ENCODE measurements at places on chromosomes 11 and 22.

DNA sequence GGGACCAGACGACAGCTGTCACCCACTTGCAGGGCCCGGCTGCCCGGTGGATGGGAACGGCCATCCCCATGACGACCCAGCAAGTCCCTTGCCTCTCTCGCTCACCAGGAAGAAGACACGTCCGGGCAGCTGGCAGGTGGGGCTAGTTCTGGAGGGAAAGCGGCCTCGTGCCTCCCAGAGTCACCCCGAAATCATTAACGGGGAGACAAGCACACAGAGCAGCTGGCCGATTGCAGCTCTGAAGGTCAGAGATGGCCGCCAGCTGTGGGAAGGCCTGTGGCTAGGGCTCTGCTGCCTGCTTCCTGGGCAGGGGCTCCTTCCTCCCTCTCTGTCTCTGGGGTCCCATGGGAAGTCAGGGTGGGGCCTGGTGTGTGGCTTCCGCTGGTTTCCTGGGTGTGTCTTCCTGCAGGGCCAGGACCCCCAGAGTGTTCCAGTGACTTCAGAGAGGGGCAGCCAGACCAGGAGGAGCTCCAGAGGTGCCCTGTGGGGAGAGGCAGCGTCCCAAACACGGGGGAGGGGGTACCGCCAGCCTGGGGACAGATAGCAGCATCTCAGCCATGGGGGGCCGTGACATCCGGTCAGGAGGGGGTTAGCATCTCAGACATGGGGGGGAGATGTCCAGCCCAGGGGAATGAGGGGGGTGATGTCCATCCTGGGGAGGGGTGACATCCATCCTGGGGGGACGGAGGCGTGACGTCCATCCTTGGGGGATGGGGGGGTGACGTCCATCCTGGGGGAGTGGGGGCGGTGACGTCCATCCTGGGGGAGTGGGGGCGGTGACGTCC lies 114.9 kb downstream of the KCNQ1 start:
- DNase-seq: no peak

DNA sequence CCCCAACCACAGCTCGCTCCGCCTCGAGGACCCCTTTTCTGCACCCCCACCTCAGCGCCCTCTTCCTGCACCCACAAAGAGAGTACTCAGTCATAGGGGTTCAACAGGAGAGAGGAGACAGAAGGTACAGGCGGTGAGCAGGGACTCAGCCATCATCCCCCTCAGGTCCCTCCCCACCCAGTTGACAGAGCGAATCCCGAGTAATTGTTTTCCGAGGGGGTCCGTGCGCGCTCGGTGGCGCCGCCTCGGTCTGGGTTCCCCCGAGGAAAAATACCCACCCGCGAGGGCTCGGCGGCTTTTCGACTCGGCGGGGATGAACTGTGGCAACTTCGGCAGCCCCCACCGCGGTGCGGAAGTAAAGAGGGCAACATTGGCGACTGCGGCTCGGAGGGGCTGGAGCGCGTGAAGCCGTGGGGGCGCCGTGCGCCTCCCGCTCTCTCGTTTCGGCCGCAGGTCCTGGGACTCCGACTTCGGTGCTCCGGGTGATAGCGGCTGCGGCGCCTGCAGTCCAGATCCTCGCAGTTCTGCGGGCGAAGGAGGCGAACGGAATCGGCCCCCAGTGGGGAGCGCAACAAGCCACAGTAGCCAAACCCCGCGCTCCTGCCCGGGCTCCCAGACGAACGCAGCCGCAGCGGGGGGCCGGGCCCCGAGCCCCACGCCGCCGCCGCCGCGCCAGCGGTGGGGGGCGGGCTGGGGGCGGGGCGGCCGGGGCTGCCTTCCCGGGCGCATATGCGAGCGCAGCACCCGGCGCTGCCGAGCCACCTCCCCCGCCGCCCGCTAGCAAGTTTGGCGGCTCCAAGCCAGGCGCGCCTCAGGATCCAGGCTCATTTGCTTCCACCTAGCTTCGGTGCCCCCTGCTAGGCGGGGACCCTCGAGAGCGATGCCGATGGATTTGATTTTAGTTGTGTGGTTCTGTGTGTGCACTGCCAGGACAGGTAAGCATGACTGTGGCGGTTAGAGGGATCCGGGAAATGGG lies at the start of gene NELL1:
TSS of gene NELL1 (plus strand) at position 743 of the 976 bp plus-strand sequence.
- no peak for DNase-seq

DNA sequence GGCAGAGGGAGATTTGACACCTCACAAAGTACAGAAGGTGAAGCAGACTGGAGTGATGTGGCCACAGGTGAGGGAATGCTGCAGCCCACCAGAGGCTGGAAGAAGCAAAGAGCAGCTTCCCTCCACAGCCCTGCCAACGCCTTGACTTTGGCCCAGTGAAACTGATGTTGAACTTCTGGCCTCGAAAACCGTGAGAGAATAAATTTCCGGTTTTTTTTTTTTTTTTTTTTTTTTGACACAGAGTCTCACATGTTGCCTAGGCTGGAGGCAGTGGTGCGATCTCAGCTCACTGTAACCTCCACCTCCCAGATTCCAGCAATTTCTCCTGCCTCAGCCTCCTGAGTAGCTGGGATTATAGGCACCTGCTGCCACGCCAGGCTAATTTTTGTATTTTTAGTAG lies 8.7 kb downstream of the KMT5B start:
- DNase-seq: no peak

- no peak for DNase-seq
Observed at GRCh38 chr11:1076061-1076665, 1.5 kb downstream of the MUC2 start.

- no peak for DNase-seq
Observed at GRCh38 chr11:94472916-94473799, 20.5 kb downstream of the MRE11 start.

DNA sequence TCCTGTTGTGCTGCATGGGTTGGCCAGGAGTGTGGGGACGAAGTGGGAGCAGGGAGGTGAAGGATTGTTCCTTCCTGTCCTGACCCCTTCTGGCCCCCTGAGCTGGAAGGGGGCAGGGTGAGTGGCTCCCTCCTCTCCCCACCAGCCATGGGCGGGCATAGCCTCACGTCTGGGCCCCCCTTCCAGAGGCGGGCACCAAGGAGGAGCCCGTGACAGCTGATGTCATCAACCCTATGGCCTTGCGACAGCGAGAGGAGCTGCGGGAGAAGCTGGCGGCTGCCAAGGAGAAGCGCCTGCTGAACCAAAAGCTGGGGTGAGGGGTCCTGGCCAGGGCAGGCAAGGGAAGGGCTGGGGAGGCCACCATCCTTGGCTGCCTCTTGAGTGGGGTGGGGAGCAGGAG lies 3.4 kb downstream of the SART1 start:
- no peak for DNase-seq

DNA sequence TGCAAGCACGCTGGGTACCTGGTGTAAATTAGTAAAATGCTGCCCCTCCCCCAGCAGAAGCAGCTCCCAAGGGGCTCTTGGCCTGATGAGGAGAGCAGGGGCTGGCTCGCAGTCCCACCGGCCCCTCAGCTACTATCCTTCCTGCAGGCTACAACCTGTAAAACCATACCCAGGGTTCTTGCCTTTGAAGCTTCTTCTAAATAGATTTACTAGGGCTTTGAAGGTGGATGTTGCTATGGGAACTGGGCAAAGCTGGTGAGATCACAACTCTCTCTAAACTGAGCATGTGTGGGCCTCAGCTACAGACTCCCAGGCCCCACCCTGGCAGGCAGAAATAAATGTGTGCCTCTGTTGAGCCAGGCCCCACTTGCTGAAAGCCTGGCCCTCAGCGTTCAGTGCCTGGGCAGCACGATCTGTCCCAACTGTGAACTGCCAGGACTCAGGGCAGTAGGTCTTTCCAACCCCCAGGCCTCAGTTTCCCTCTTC lies 18.5 kb downstream of the CD5 start:
- no peak for DNase-seq

GRCh38 chr11:94131718-94132115 lies 3.1 kb downstream of the PANX1 start:
- DNase-seq: no peak

GRCh38 chr11:128595221-128595620 lies 7.9 kb upstream of the ETS1 start:
- no peak for DNase-seq

DNA sequence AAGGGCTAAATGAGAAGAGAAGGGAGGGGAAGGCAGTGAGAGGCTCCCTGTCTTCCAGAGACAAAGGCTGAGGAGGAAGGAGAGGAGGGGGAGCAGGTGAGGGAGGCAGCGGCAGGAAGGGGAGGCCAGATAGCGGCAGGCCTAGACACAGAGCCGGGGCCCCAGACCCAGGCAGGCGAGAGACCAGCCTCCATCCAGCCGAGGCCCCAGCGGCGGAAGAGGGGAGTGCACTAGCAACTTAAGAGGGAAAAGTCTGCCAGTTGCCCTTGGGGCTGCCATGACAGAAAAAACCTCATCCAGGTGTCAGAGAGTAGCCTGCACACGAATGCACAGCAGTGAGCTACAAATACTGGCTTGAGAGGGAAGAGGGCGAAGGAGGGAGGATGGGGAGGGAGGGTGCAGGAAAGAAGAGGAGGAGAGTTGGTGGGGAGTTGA lies 46.7 kb downstream of the IGLL1 start:
- no peak for DNase-seq

- no peak for DNase-seq
Observed at GRCh38 chr22:45296628-45297297, 12.0 kb downstream of the UPK3A start.

- DNase-seq: no peak
Observed at GRCh38 chr11:36492724-36493304, 17.3 kb downstream of the TRAF6 start.

GRCh38 chr11:64723117-64723906 lies at the start of gene NRXN2:
NRXN2 (minus strand) TSS chr11:64723197; CDS start chr11:64713699, 9,498 bp downstream.
- DNase-seq: peak; percentile 76

DNA sequence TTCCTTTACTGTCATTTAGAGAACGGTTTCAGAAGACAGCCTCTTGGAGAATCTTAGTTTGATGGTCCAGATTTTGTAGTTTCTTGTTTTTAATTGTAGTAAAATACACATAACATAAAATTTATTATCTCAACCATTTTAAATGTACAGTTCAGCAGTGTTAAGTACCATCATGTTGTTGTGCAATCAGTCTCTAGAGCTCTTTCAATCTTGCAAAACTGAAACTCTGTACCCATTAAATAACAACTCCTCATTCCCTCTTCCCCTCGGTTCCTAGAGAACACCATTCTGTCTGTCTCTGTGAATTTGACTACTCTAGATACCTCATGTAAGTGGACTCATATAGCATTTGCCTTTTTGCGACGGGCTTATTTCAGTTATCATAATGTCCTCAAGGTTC lies 69.8 kb downstream of the GRIK4 start:
- DNase-seq: no peak

GRCh38 chr11:115144914-115145313 lies 359.3 kb downstream of the CADM1 start:
- no peak for DNase-seq

DNA sequence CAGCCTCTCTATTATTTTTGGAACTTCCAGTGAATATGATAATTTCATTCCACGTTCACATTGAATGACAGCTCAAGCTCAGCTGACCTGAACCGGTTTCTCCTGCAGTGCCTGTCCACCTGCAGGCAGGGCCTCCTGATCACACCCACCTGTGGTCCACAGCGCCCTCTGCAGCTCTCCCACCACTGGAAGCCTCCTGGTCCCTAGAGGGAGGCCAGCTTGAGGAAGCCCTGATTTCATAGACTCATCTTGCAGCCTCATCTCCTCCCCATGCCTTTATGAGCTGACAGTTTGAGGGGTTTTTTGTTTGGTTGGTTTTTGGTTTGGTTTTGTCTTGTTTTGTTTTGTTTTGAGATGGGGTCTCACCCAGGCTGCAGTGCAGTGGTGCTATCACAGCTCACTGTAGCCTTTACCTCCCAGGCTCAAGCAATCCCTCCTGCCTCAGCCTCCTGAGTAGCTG lies 29.9 kb upstream of the MALAT1 start:
- no peak for DNase-seq

- DNase-seq: no peak
Observed at GRCh38 chr11:2175659-2176058, 4.0 kb upstream of the TH start.

- no peak for DNase-seq
Observed at GRCh38 chr22:50105208-50106100, 15.6 kb downstream of the MOV10L1 start.

DNA sequence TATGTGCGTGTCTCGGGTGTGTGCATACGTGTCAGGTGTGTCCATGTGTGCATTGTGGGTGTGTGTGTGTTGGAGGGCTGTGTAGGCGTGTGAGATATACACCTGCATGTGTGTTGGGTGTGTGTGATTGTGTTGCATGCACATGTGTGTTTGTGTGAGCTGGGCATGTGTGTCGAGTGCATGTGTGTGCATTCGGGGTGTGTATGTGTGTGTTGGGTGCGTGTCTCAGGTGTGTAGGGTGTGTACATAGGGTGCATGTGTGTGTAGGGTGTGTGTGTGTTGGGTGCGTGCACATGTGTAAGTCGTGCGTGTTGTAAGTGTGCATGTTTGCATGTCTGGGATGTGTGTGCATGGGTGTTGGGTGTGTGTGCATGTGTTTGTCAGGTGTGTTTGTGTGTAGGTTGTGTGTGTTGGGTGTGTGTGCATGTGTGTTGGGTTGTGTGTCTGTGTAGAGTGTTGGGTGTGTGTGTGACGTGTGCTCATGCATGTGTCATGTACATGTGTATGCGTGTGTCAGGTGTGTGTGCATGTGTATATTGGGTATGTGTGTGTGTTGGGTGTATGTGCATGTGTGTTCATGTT lies 4.1 kb downstream of the MUC6 start:
- no peak for DNase-seq

DNA sequence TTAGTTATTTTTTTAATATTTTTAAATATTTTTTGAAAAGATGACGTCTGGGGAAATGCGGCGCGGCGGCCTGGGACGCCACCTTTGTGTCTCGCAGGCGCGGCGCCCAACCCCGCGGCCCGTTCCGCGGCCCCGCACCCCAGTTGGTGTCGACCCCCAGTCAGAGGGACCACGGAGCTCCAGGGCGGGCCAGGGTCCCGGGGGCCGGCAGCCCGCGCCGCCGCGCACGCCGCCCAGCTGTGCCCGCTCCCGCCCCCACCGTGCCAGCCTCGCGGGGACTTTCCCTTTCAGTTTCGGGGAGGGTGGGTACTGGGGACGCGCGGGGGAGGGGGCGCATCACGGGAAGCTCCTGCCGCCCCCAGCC lies 1.6 kb downstream of the CCND1 start:
- no peak for DNase-seq

DNA sequence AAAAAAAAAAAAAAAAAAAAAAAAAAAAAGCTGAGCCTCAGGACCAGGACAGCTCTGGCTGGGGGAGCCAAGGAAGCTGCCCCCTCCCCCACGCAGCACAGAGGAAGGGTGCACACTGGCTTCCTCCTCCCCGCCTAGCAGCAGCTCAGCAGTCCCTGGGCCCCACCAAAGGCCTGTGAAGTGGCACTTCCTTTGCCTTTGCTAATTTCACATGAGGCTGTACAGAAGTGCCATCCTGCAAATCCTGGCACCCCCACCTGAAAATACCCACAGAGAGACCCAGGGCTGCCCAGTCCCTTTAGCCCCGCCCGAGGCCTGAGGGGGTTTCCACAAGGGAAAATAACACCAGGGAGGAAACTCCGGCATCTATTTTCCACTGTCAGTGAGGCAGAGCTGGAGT lies 3.9 kb downstream of the RHOG start:
- peak; percentile 19 for DNase-seq

DNA sequence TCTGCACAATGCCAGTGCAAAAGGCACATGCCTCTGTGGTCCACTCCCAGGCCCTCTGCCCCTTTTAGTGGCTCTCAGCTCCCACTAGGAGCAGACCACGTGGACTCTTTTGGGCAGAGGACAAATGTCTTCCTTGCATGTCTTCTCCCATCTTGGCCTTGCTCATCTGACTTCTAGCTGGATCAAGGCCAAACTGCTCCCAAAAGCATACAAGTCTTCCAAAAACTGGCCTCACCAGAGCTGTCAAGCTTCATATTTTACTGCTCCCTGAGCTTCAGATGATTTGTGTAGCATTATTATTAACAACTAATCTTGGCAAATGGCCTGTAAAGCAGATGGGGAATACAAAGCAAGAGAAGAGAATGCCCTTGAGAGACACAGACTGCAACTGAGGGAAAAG lies 6.9 kb downstream of the SMPD1 start:
- no peak for DNase-seq

GRCh38 chr11:118168751-118169150 lies 7.7 kb downstream of the SCN2B start:
- DNase-seq: no peak
